ENCODE measurements at places on chromosomes 13 and 19.

DNA sequence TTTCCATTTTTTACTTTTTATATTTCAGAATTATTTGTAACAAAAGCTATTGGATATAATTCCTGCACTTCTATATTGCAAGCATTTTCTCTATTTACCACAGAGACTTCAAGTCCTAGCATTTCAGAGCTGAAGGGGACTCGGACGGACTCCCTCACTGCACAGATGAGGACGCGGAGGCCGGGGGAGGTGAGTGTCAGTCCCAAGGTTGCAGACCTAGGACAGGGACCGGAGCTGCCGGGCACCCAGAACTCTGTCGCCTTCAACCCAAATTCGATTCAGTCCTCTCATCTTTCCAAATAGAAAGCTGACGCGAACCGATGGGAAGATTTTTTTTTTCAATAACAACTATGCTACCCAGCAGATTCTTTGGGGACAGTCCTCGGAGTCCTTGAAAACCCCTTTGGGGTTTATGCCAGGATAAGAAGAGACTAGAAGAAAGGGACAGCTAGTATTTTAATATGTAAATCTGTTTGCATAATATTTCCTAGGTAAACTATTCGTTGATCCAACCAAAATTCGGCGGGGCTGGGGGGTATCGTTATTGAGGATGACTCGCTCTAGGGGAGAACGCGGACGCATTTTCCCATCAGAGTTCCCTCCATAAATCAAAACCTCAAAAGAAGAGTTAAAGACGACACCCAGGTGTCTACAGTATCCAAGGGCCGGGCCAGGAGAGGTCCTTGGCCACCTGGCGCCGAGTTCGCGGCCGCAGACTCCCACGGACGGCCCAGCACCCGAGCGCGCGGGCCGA is 803 bp downstream of the FLT3 start:
- DNase-seq, result no peak

DNA sequence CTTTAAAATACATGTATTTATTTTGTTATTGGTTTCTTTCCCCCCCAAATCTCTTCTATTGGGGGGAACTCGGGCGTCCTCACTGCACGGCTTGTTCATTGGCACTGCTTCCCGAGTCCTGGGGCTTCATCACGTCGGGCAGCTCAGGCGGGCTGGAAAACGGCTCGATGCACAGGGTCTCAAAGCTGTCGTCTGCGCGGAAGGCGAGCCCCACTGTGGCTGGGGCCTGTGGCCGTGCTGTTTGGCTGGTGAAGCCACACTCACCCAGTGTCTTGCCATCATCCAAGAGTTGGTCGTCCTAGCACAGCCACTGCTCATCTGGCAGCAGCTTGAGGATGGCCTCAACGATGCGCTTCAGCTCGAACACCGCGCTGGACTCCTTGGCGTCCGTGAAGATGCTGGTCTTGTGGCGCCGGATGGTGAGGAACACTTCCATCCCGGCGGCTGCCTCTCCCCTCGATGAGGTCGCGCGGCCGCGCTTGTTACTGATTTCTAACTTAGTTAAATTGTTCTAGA is 6.0 kb upstream of the ATP8A2 start:
- no peak for DNase-seq

GRCh38 chr13:48576448-48577010 is 43.6 kb upstream of the RCBTB2 start:
- no peak for DNase-seq

DNA sequence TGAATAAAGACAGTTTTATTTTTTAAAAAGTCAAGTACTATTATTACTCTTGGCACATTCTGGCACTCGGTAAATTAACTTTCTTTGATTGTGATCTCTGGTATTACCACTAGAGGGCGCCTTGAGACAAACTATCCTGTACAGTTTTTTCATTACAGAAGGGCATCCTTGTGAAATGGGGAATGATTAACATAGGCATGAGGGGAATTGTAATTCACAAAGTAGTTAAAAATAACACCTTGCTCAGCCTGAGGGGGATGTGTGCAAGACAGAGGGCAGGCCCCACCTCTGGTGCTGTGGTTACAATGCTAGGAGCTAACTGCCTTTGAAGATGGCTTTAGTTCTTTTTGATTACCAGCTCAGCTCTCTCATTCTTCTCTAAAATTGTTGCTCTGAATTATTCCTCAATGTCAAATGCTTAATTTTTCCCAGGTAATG is 24.2 kb upstream of the C1QTNF9B start:
- no peak for DNase-seq

- no peak for DNase-seq
Measured at GRCh38 chr13:80716610-80717081, 375.7 kb upstream of the SPRY2 start.

DNA sequence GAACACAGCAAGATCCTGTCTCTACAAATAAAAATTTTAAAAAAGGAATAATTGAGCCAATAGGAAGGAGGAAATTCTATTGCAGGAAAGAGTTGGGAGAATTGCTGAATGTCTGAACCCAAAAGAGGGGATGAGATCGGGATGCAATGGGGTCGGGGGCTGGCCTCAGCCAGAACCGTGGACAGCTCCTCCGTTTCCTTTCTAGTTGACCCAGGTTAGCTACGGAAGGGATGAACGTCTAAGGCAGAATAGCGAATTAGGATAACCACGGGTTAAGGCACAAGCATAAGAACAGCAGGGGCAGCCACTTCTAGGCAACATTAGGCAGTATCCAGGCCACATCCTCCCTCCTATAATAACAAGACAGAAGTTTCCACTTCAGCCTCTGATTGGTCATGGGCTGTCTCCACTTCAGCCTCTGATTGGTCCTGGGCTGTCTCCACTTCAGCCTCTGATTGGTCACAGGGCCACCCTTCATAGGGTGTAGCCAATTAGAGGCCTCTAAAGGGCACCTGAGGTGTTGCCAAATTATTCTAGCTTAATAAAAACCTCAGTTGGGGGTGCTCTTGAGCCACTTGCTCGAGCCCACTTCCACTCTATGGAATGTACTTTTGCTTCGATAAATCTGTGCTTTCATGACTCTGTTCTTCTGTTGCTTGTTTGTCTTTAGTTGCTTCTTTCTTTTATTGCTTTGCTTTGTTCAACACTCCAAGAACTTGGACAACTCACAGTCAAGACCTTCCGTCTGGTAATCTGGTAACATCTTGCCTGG is 24.9 kb upstream of the TPM4 start:
- DNase-seq, result no peak

GRCh38 chr13:25466880-25467279 is 95.1 kb downstream of the ATP8A2 start:
- DNase-seq, result no peak

DNA sequence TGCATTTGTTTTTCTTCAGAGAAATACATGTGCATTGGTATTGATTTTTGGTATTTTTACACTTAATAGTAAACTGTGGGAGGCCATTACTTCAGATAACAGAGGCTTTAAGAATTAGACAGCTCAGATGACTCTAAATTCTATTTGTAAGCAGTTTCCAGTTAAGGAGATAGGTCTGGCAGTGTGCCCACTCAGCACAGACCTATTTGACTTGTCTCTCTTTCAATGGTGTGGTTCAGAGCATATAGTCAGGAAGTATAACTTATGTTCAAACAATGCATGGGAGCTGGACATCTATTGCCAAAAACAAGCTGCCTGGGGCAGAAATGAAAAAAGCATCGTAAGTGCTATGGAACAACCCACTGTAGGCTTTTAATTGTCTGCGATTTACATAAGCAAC is 370.7 kb downstream of the HS6ST3 start:
- no peak for DNase-seq

DNA sequence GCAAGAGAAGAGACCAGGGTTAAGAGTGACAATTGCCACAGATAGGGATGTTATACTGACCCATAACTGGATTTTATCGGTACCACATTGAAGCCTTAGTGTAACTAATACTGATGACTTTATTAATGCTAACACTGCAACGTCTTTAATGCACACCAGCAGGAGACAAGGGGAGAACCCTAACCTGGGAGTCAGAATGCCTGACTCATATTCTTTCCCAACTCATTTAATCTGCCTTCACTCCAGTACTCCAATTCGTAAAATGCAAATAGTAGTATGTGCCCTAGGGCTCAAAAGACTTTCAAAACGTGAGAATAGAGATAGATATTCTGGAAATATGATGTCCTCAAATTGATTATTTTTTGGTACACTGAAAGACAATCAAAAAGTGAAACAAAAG is 62.4 kb downstream of the GPC6 start:
- DNase-seq, result no peak

DNA sequence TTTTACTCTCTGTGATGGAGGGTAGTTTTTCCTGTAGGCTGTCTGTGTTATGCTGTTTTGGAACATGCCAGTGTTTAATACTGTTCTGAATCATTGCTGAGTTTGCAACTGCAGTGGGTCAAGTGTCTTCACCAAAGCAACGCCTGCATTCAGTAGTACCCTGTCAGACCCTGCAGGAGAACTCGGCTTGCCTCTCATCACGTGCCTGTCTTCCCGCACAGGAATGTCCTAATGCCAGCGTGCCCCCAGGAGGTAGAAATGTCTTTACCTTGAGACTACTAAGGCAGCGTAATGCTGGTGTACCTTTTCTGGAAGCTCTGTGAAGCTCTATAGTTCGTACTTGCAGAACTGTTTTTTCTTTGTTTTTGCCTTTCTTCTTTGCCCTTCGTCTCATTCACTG is 42.3 kb downstream of the POLR1D start:
- no peak for DNase-seq

Data from stimulated activated CD4-positive, alpha-beta T cell treated with anti-CD3 and anti-CD28 coated beads, Interleukin-12 subunit alpha, Interleukin-12 subunit beta, amount 100 ng/mL, for 24 hours (primary cell).